A172 (cell line): ENCODE measurements at places on chromosomes 1 and 21. TPM values are rescaled to one million over a fixed set of nuclear protein-coding genes. Genes with fewer than 3 reads are reported as not detected.

The TBX15 gene
- total RNA-seq = not detected in 2 replicates

The SV2A gene
- 32.2 and 37.7 TPM in 2 replicates for total RNA-seq

The CRNN gene
- not detected in 2 replicates for total RNA-seq

The FAAH gene
- not detected in 2 replicates for total RNA-seq

The KPRP gene
- total RNA-seq = not detected in 2 replicates

The VANGL2 gene
- 5.7 and 6.3 TPM in 2 replicates for total RNA-seq

- no peak for DNase-seq
Observed at GRCh38 chr1:163565166-163565565, 243.4 kb downstream of the NUF2 start.

DNA sequence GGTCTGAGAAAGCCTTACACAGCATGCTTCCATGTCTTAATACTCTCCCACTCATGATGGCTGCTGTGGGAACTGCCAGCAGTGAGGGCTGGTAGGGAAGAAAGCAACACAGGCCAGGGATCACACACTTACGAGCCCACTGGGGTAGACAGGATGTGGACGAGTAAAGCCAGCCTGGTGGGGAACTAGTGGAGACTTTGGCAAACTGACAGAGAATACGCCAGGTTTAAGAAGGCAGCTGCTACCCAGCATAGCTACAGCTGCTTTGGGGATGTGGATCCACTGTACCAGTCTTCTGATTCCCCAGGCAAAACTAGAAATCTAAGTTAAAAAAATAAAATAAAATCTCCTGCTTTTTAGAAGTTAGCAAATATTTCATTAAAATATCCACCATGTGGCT is 664.0 kb downstream of the SMYD3 start:
- DNase-seq = no peak

GRCh38 chr1:48831120-48831978 is 54.7 kb upstream of the BEND5 start:
- no peak for DNase-seq

DNA sequence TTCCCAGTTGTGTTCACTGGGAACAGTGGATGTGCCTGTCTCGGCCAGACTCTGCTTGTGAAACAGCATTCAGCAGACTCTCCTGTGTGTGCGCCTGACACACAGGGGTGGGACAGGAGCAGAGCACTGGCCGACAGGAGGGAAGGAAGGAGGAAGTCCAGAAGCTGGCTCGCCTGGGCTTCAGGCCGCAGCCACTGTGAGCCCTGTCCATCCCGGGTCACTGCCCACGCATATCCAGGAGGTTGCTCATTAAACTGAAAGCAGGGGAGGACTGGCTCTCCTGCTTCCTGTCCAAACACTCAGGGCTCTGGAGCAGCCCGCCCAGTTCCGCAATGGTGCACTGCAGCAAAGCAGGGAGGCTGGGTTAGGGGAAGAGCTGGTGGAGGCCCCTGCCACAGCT is 218.7 kb upstream of the VAMP3 start:
- DNase-seq = no peak

GRCh38 chr1:238898856-238899255 is 487.5 kb upstream of the CHRM3 start:
- DNase-seq = no peak

DNA sequence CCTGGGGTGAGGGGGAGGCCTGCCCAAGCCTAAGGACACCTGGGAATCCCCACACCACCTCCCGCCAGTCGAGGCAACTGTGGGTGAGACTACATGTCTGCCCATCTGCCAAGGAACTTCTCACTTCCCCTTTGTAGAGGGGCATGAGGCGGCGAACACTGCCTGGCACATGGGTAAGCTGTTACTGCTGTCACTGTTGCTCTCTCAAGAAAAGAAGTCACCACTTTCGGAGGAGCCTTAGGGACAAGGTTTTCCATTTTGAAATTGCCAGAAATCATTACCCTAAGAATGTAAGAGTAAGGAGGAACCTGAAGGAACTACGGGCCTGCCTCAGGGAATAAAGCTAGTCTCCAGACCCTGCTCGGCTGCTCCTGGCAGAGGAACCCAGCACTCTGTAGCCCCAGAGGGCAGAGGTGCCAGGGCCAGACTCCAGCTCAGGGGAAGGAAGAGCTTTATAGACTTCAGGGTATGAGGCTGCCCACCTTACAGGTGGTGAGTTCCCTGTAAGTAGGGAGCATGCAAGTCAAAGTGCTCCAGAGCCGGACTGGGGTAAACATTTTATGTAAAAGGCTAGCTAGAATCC is 23.3 kb downstream of the SLC2A1 start:
- no peak for DNase-seq

DNA sequence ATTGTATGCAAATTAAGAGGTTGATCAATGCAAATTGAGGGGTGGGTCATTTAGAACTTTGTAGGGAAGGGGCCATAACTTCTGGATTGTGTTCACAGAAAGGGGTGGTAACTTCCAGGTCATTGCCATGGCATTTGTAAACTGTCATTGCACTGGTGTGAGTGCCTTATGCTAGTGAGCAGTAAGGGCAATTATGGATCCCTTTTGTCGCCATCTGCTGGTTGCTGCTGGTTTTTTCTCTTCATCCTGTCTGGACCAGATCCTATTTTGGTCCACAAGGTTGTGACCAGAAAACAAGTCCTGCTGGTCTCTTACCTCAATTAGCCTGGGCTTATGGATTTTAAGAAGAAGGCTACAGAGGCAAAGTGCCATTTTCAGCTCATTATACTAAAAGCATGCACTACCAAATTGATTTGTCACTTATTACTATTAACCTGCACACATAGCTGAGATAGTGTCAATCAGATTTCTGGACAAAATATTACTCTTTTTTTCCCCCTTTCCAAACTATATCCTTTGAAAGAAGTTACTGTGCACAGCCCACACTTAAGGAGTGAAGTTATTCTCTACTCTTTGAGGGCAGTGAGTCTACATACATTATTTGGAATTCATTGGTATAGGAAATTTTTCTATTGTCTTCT is 196.2 kb downstream of the ZC3H11B start:
- DNase-seq = peak; percentile 74

- DNase-seq = peak; percentile 35
Observed at GRCh38 chr1:197917805-197918651, 856 bp downstream of the LHX9 start.

- DNase-seq = no peak
Observed at GRCh38 chr1:78360584-78360983, 130.2 kb upstream of the PTGFR start.

GRCh38 chr1:77825131-77825709 is 45.8 kb downstream of the MIGA1 start:
- peak; percentile 58 for DNase-seq

- no peak for DNase-seq
Observed at GRCh38 chr1:217472915-217473314, 158.0 kb downstream of the GPATCH2 start.

- no peak for DNase-seq
Observed at GRCh38 chr1:184672013-184672726, 82.5 kb downstream of the EDEM3 start.

- DNase-seq = no peak
Observed at GRCh38 chr1:5947978-5948680, 44.1 kb downstream of the NPHP4 start.

- DNase-seq = peak; percentile 67
Observed at GRCh38 chr1:153217212-153217611, at the start of gene PRR9. Gene PRR9 (plus strand): TSS chr1:153217584. CDS start chr1:153218145, 561 bp downstream.

DNA sequence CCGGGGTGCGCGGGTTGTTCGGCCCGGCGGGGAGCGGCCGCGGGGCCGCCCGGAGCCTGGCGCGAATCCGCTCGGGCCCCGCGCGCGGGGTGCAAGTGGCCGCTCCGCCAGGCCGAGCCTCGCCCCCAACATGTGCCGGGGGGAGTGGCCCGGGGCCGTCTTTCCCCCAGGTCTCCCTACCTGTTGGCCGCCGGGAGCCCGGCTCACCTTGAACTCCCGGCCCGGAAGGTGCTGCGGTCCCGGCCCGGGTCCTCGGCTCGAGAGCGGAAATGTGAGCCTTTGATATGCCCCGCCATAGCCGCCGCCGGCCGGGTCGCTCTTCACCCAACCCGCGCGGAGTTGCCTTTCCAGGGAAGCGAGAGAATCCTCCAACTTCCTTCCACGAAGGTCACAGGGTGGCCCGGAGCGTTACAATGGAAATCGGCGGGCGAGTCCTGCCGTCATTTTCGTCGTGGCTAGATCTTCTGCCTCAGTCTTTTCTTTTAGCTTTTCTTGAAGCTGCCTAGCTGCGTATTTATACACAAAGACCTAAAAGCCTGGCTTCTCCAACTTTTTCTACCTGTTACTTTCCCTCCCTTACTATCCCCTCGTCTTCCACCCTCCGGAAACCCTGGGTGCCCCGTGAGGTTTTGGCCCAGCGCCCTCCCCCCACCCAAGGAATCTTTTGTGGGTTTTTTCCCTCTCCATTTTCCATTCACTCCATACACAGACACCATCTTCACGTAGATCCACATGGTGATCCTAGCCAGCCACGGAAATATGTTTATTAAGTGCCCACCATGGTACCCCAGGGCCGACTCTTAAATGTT is 867 bp downstream of the PTGFRN start:
- DNase-seq = no peak

- DNase-seq = no peak
Observed at GRCh38 chr1:224373008-224373590, 16.4 kb downstream of the CNIH4 start.

DNA sequence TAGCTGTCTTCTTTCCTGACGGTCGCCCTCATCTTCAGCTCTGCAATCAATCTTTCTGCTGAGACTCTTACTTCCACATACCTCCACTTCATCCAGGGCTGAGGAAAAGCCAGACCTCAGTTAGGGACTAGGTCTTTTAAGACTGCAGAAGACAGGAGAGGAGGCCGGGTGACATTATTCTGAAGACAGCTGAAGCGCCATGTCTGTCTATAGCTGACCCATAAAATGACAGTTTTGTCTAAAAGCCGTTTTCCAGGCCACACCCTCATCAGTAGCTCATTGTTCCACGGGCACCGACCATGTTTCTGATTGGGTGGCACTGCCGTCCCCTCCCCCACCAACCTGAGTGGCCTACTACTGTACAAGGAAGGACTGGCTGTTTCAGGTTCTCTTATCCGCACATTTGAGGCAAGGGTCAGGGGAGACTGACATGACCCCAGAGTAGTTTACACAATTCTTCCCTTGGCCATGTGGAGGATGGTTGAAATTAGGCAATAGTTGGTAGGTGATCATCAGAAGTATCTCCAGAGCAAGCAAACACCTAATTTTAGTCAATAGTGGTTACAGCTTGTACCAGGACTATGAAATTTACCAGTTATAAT is at the start of gene ADCY10:
ADCY10 (minus strand) TSS at position 240 of the 602 bp plus-strand sequence. CDS start 8,994 bp downstream, outside the sequence.
- no peak for DNase-seq

- no peak for DNase-seq
Observed at GRCh38 chr21:29250636-29251035, 48.1 kb upstream of the BACH1 start.

DNA sequence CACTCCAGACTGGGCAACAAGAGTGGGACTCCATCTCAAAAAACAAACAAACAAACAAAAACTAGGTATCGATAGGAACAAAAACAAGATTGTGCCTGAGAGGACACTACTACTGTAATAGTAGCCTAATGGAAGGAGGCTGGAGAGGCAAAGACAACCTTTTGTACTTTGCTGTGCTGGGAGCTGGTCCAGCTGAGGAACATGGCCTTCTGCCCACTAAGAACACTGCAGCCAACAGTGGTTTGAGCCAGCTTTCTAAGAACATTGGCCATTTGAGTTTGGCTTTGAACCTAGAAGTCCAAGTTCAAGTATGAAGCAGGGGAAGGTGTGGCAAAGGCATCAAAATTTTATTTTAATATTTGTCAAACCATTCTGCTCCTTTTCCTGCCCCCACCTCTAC is 22.7 kb upstream of the RGS8 start:
- no peak for DNase-seq

GRCh38 chr1:155173478-155174323 is at the start of gene TRIM46:
Gene TRIM46 (plus strand): TSS chr1:155173849. CDS start chr1:155173967, 118 bp downstream.
- peak; percentile 74 for DNase-seq

DNA sequence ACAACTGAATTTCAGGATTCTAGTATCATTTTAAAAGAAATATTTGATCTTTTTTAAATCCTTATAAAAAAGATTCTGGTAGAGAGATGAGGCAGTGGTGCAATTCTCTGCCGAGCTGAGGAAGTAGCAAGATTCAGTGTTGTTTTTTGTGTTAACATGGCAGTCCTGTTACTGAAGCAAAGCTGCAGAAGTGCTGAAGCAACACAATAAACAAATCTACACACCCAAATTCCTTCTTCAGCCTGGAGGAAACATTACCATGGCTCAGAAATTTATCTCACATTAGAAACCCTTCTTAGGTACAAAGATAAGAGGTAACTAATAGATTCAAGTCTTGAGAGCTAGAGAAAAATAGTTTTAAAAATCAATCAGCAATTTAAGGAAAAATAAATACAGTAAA is 216.0 kb downstream of the DENND1B start:
- DNase-seq = no peak

- DNase-seq = no peak
Observed at GRCh38 chr1:204443871-204444581, 32.4 kb upstream of the PPP1R15B start.

- no peak for DNase-seq
Observed at GRCh38 chr1:43267291-43267805, 2.4 kb upstream of the TMEM125 start.
